Sigmoid colon (tissue), 7 donors: ENCODE measurements at places on chromosomes 12 and 14. TPM values are rescaled to one million over a fixed set of nuclear protein-coding genes. Genes with fewer than 3 reads are reported as not detected.

The TAS2R43 gene
- 2.1 TPM for total RNA-seq

GRCh38 chr12:14057895-14058294, 76.5 kb upstream of the GRIN2B start:
- H3K27ac ChIP-seq, result no peak overlapping the region
- DNase-seq, result no peak
- no peaks in the 10 kb centered on the region for H3K27me3 ChIP-seq
- no peaks in the 10 kb centered on the region for H3K36me3 ChIP-seq

DNA sequence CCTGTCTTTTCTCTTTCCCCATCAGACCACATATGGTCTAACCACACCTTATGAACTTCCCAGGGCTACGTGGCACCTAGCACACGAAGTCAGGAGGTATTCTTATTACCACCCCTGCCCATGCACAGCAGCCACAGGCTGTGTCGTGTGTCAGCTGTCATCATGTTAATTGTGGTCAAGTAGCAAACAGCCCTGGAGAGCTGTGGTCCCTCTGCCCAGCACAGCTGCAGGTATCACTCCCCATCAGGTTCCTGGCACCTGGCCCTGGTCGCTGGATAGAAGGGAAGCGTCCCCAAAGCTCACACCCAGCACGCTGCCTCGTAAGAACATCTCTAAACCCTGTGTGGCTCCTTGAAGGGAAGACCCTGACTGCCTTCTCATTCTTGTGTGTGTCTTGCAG, 45.4 kb downstream of the CLMN start:
- no peak overlapping the region for H3K4me3 ChIP-seq
- no peaks in the 10 kb centered on the region for H3K36me3 ChIP-seq
- no peak overlapping the region for H3K27ac ChIP-seq
- H3K4me1 ChIP-seq, result no peaks in the 10 kb centered on the region

GRCh38 chr12:6205144-6205539, 4.9 kb downstream of the CD9 start:
- peak; percentile 93 for DNase-seq
- H3K36me3 ChIP-seq, result no peaks in the 10 kb centered on the region
- H3K4me1 ChIP-seq, result no peaks in the 10 kb centered on the region

GRCh38 chr12:522692-523378, 63.1 kb downstream of the B4GALNT3 start:
- no peak overlapping the region for H3K4me3 ChIP-seq
- H3K36me3 ChIP-seq, result no peaks in the 10 kb centered on the region
- no peak overlapping the region for H3K27ac ChIP-seq
